ENCODE measurements at places on chromosomes 11 and 22.

DNA sequence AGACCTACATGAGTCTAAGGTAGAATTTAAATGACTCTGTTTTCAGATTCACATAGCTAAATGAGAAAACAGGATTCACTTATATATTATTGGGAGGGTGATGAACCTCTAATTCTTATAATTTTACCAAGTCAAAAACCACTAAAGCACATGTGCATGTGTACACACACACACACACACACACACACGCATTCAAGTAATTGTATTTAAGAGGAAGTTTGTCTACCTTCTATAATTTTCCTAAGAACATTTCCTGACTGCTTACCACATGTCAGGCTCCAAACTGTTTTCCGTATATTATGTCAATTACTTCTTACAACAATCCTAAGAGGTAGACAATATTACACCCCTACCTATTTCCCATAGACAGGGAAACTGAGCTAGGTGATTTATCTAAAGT, 6.7 kb downstream of the RNF141 start:
- DNase-seq = no peak

GRCh38 chr11:5703741-5704536, 14.3 kb downstream of the TRIM22 start:
- DNase-seq = no peak

GRCh38 chr11:65553301-65554001, 4.7 kb downstream of the LTBP3 start:
- no peak for DNase-seq

GRCh38 chr11:8178297-8178696, 9.5 kb upstream of the RIC3 start:
- no peak for DNase-seq

GRCh38 chr22:49012712-49013395, 814.8 kb downstream of the BRD1 start:
- DNase-seq = no peak

DNA sequence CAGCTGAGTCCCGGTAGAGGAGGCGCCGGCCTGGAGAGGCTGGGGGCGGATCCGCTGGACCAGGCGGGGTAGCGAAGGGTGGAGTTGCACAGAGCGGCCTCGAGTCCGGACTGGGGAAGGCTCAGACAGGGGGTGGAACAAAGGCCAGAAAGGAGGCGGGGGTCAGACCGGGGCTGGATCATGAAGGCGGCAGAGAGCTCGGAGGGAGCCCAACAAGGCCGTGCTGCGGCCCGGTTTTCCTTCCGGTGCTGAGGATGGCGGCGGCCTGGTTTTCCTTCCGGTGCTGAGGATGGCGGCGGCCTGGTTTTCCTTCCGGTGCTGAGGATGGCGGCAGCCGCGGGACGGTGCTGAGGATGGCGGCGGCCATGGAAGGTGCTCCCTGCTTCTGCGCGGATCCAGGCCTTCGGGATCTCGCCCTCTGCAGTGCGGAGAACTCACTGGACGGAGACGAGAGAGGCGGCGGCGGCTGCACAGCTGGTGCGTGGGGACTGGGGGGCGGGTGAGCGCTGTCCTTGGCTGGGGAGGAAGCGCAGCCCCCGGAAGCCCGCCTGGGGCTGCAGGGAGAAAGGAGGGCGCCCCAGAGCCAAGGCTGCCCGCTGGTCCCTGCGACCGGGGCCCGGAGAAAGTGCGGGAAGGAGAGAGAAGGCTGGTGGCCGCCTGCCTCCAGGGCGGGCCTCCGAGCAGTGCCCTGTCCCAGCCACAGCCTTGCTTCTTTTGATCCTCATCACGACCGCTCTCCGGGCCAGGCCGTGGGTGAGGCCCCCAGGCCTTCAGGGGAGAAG, 350.4 kb upstream of the B3GAT1 start:
- DNase-seq = no peak

- DNase-seq = no peak
Observed at GRCh38 chr11:125080531-125080911, 17.4 kb downstream of the SLC37A2 start.
